ENCODE measurements at places on chromosomes 11 and 22.

GRCh38 chr11:125625225-125625629 is 264 bp downstream of the CHEK1 start:
- no peak for DNase-seq

GRCh38 chr22:33652615-33653014 is 267.7 kb downstream of the LARGE1 start:
- DNase-seq: no peak

DNA sequence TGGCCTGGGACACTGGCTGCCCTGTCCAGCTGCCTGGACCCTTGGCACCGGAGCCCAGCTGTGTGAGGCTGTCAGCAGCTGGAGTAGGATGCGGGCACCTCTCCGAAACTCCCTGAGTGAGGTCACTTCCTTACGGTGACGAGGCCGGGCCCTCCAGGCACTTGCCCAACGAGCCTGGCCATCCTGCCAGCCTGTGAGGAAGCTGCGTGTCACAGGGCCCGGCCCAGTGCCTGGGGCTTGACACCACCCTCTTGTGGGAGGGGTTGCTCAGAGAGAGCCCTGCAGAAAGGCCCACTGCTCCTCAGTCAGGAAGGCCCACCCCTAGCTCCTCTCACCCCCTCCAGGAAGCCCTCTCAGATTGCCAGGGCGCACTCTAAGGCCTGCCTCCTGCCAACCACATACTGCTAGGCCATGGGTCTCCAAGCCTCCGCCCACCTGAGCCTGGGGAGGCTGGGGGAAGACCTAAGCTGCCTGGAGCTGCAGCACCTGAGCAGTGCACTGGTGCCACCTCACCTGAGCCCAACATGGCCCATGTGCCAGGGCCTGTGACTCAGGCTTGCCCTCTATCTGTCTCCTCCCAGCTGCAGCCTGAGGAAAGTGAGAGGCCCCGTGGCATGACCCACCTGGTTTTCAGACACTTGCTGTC is 4.3 kb upstream of the PHLDA2 start:
- DNase-seq: no peak

GRCh38 chr11:81886406-81887075 is 847.1 kb downstream of the FAM181B start:
- DNase-seq: no peak

DNA sequence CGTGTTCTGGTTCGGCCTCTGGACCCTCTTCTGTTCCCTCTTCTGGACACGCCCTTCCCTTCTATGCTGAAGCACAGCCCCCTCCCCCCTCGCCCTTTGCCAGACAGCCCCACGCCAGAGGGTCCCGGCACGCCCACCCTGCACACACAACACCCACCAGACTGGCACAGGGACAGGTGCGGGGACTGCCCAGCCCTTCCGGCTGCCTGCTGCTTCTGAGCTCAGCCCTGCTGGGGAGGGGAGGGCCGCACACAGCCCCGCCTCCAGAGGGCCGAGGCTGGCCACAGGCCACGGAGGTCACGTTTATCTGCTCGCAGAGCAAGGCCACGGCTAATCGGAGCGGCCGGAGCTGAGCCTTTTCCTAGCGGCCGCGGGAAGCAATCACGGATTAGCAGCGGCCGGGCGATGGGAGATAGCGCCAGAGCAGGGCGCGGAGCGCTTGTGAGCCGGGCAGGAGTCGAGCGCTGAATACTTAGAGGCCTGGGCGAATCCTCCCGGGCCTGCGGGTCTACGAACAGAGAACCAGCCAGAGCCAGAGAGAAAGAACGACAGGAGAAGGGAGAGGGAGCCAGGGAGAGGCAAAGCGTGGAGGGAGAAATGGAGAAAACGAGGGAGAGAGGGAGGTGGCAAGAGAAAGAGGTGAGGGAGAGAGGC is 21.5 kb downstream of the OTUB1 start:
- DNase-seq: no peak

DNA sequence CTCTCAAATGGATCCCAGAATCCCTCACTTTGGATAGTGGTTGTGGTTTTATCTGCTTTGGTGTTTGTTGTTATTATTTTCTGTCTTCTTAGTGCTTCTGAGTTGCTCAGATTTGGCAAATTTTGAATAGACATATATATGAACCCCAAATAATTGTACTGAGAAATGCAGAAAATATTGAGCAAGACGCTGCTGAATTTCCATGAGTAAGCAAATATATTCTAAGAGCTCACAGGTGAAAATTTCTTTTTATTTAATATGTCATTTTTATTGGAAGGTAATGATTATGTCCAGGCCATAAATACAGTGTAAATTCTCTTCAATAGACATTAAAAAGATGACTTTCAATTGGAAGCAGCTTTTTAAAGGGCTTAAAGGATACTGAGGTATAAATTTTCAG is 152.1 kb downstream of the FAT3 start:
- DNase-seq: no peak

- no peak for DNase-seq
Observed at GRCh38 chr22:49186293-49186692, 641.4 kb downstream of the BRD1 start.
